Stimulated activated CD8-positive, alpha-beta memory T cell treated with anti-CD3 and anti-CD28 coated beads, Interleukin-15, amount 100 ng/mL, for 4 hours (primary cell): ENCODE measurements at places on chromosomes 1 and 21.

GRCh38 chr1:68230901-68231626, 1.3 kb downstream of the WLS start:
- no peak for DNase-seq

GRCh38 chr1:160945079-160945478, 9.5 kb downstream of the ITLN2 start:
- no peak for DNase-seq

DNA sequence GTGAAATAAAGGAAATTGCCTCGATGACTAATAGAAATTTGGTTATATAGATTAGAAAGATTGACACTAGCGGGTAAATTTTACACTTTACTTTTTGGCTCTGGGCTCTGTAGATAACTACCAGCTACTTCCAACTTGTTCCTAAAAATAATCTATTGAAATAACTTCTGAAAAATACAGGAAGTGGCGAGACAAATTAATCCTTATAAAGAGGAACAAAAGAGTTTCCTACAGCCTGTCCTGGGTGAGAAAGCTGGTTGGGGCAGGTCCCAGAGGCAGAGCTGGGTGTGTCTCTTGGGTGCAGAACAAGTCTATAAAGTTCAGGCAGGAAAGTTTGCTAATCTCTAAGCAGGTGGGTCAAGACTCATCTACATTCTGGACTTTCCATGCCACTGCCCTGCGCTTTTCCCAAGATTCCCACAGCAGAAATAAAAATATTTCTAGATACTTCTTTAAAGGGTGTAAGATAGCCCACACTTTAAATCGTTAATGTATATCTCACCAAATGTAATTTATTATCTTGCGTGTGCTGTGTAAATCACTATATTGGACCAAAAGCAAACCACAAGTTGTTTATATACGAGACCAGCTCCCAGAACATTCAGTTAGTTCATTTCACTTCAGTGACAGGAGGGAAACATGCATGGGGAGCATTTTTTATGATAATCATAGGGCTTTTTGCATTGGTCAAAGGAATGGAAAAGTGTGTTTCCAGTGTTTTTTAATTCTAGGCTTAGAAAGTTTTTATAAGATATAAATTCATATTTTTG, 70.1 kb upstream of the NRIP1 start:
- DNase-seq, result no peak

DNA sequence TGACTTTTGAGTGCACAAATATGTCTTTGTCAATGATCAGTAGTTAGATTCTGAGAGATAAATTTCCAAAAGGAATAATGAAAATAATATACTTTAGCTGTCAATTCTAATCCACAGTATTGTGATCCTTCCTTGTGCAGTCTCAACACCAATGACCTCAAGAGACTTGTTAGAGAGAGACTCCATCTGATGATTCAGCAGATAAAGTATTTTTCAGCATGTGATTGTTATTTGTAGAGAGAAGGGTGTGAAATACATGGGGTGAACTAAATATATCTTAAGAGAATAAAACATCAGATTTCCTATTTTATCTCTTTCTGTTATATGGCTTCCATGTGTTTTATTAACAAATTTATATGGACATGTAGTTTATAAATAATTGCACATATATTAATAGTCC, 5.9 kb upstream of the ZNF124 start:
- DNase-seq, result no peak

GRCh38 chr1:87246436-87246835, 82.2 kb upstream of the LMO4 start:
- no peak for DNase-seq

GRCh38 chr1:169630006-169630405, at the start of gene SELP:
Gene SELP, minus strand, starts transcription at chr1:169630124. Its CDS starts 50 bp downstream, at chr1:169630074.
- no peak for DNase-seq

DNA sequence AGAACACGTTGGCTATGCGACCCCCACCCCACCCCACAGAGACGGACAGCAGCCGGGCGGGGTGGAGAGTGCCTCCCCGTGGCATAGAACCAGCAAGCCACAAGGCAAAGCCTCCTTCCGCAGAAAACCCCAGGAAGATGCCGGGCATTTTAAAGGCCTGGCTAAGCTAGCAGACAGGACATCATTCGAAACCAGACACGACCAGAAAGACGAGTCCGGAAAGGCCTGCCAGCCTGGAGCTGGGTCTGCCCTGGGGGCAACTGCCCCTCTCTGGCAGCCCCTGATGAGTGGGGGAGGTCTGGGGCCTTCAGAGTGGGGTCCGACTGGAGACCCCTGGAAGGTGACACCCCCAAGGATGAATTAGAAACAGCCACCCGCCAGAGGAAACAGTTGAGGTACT, 8.5 kb downstream of the FTCD start:
- no peak for DNase-seq

DNA sequence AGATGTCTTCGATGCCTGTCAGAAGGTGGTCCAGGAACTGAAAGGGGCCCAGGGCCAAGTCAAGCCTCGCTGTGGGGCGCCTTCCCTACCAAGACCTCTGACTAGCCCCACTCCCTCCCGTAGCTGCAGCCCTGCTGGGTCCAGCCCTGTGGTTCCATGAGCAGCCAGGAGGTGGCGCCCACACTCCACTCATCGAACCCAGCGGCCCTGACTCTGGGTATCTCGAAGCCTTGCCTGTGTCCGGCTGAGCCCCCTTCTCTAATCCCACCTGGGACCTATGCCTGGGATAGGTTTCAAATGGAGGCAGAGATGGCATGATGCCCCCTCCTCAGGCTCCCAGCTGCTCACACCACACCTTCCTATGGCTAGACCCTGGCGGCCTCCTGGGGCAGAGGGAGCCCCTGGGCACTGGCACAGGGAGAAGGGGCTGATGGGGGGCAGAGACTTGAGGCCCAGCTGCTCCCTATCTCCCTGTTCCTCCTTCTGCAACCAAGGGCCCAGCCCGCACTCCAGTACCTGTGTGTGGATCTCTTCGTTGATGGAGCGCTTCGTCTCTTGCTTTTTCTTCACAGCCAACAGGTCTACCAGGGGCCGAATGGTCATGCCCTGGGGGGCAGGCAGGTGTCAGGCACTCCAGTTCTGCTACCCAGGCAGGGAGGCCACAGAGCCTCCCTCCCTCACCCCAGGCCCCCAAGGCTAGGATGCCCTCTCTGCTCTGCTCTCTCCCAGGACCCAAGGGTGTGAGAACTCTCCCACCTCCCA, 52.0 kb downstream of the SLC9A1 start:
- peak; percentile 45 for DNase-seq

DNA sequence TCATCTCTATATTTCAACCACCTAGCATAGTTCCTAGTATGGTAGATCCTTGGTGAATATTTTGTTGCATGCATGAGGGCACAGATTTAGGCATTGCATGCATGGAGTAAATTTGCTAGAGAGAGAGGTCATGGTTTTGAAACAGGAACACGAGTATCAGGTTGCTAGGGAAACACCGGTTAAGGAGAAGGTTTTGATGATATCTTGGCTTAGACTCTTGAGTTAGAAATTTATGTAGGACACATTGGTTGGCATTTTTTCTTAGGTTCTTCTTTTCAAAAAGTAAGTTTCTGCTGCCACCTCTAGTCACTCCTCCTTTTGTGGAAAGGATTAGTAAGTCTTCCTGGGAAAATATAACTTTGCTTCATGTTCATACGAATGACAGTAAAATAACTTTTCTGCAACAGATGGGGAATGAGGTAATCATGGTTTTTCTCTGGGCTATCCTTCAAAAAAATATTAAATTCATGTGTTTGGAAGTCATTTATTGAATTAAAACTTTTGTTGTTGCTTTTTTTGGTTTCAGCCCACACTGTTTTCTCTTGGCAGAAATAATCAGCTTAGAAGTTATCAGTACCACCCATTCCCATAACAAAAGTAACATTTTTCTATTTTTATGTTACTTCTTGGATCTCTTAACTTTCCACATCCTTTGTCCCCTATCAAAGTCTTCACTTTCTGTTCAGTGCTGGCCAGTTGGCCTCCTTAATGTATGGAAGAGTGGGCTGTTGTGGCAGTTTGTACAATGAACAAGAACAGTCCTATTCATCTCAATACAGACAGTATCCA, 97.3 kb downstream of the PLA2G4A start:
- DNase-seq, result no peak

- no peak for DNase-seq
These were observed 79.0 kb downstream of the MRPL37 start for GRCh38 chr1:54278941-54279422.

- DNase-seq, result no peak
These were observed 43.2 kb downstream of the GJA5 start for GRCh38 chr1:147717051-147717705.

GRCh38 chr1:78005755-78006154, 1.0 kb downstream of the DNAJB4 start:
- no peak for DNase-seq

- no peak for DNase-seq
These were observed 46.7 kb downstream of the RPRD2 start for GRCh38 chr1:150410582-150411101.

GRCh38 chr1:12173631-12174121, 6.9 kb downstream of the TNFRSF1B start:
- DNase-seq, result peak; percentile 96

DNA sequence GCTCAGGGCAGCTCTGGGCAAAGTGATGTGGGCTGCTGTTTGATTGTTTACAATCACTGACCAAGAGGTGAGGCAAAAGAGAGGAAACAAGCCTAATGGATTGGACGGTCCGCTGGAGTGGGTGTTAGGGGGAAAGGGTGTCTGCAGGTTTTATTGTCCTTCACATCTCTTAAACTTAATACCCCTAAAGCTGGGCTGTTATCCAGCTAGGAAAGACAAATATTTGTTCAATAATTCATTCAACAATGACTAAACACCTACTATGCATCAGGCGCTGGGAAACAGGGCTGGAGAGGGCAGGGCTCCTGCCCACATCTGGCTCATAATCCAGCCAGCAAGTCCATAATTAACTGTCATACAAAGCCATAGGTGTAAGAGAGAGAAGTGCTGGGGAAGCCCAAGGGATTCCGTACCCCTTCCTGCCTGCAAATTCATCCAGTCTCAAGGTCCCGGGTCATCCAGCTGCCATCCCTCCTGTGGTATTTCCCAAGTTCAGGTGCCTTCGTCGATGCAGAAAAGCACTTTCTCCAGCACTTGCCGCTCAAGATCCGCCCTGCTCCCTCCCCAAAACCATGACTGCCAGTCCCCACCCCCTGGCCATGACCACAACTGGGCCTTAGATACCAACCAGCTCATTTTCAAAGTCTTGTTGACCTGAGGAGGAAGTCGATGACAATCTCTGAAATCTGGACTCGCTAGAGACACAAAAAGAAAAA, 10.7 kb downstream of the TMEM63A start:
- no peak for DNase-seq

DNA sequence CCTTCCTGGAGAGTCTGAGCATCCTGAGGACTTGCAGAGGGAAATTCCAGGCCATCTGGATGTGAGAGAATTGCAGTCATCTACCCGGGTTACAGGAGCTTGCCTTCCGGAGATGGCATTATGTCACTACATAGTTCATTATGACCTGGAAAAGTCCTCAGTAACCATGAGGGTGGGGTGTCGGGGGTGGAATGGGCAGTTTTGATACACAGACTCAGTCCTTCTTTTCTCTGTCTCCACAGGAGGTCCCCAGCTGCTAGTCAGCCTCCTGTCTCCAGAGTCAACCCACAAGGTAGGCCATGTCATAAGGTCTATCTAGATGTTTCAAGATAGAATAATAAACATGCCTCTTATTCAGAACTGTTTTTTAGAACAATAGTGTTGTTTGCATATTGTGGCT, 268.2 kb upstream of the SGIP1 start:
- no peak for DNase-seq

DNA sequence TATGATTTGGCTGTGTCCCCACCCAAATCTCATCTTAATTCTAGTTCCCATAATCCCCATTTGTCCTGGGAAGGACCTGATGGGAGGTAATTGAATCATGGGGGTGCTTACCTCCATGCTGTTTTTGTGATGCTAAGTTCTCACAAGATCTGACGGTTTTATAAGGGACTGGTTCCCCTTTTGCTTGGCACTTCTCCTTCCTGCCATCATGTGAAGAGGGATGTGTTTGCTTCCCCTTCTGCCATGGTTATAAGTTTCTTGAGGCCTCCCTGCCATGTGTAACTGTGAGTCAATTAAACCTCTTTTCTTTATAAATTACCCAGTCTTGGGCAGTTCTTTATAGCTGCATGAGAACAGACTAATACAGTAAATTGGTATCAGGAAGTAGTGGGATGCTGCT, 114.1 kb downstream of the ZNF648 start:
- DNase-seq, result no peak

- no peak for DNase-seq
These were observed 15.7 kb upstream of the LUZP1 start for GRCh38 chr1:23184212-23184934.

DNA sequence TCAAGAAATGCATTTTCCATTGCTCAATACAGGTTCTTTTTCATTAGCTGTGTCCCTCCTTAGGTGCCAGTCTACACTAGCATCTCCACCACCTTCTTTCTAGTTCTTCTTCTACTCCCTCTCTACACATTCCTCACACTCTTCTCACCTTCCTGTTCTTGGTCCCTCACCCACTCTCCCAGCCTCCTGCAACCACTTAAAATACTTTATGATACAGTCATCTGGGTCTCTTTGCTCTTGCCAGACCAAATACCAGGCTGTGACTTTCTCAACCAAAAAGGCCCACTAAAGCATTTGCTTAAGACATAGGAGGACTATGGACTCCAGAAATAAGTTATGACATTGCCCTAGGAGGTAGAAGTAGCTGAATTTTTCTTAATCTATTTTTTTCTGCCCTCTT, 35.1 kb downstream of the PIGM start:
- DNase-seq, result no peak

DNA sequence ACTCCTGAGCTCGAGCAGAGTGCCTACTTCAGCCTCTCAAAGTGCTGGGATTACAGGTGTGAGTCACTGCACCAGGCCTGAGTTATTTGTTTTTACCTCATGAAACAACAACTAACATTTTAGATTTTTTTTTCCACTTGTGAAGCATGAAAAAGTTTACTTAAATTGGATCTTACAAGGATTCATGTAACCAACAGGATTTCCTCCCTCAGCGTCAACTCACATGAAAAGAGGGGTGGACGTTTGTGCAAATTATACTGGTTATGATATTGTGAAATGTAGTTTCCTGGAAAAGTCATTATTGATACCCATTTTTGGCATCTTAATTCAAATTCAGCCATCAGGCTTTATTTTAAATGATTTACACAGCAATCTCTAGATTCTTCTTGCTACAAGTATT, 6.5 kb downstream of the CNST start:
- DNase-seq, result no peak

- no peak for DNase-seq
These were observed 110.8 kb downstream of the ZZZ3 start for GRCh38 chr1:77571642-77572041.

GRCh38 chr21:46598581-46599572, 6.0 kb downstream of the S100B start:
- no peak for DNase-seq

GRCh38 chr21:28936036-28936435, 56.6 kb downstream of the LTN1 start:
- no peak for DNase-seq
